ENCODE measurements at places on chromosomes 5 and 9. TPM values are rescaled to one million over a fixed set of nuclear protein-coding genes. Genes with fewer than 3 reads are reported as not detected.

DNA sequence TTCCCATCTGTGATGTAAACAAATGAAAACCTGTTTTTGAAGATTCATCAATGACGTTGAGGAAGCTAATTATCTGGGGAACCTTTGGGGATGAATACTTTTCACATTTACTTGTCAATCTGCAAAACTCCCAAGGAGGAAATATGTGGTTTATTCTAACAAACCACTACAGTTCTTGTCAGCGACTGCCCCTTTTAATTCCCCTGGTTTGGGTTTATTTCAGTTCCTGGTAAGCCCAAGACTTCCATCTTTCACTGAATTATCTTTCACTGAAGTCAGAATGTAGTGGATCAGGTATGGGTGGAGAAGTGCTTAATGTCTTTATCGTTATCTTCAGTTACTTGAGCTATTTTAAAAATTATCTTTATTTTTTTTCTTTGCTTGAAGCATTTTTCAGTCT is 40.2 kb downstream of the TLR4 start:
- peaks cover 49% of the 10 kb centered on the region for H3K27me3 ChIP-seq
- no peak for ATAC-seq
- no peak overlapping the region for H3K27ac ChIP-seq
- H3K4me3 ChIP-seq, result no peak overlapping the region
- no peaks in the 10 kb centered on the region for H3K4me1 ChIP-seq
- no peaks in the 10 kb centered on the region for H3K36me3 ChIP-seq

- H3K27ac ChIP-seq, result peak overlapping the region; percentile 98
- peak; percentile 69 for ATAC-seq
- H3K36me3 ChIP-seq, result no peaks in the 10 kb centered on the region
- peaks cover 30% of the 10 kb centered on the region for H3K4me1 ChIP-seq
These were observed 14.4 kb downstream of the FAM169A start for GRCh38 chr5:74851684-74852353.

- no peaks in the 10 kb centered on the region for H3K27me3 ChIP-seq
- H3K4me1 ChIP-seq, result no peaks in the 10 kb centered on the region
- ATAC-seq, result no peak
- peaks cover 77% of the 10 kb centered on the region for H3K36me3 ChIP-seq
- no peak overlapping the region for H3K4me3 ChIP-seq
These were observed 40.6 kb downstream of the USP20 start for GRCh38 chr9:129875687-129876395.

- no peaks in the 10 kb centered on the region for H3K36me3 ChIP-seq
- H3K4me1 ChIP-seq, result no peaks in the 10 kb centered on the region
- ATAC-seq, result peak; percentile 58
- H3K27ac ChIP-seq, result no peak overlapping the region
- H3K27me3 ChIP-seq, result peaks cover 15% of the 10 kb centered on the region
These were observed 286.9 kb upstream of the CD180 start for GRCh38 chr5:67483453-67484030.

DNA sequence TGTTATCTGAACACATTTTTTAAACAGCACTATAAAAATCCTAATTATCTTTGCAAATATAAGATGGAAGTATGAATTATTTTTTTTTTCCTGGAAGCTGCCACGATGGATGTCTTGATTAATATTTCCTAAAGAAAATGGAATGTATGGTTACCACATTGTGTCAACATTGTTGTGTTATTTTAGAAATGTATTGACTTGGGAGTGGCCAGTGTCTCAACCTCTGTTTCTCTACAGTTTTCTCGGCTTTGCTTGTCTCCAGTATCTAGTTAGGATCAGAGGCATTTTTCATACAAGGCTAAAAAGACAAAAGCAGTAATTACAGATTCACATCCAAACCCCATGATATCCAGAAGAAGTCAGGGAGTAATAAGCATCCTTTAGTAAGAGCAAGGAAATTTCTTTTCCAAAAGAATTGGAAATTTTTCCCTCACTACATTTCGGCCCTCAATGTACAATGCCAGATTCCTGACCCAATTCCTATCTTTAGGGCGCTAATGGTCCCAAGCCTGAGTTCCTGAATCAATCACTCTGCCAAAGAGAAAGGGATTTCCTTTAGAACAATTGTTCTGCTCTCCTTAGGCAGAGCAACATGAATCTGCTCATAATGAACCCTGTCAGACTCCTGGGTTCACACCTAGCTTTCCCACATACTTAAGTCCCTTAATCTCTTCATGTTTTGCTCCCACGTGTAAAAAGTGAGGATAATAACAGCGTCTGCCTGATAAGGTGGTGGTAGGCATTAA is 111.7 kb downstream of the EDIL3 start:
- no peaks in the 10 kb centered on the region for H3K4me1 ChIP-seq
- no peak for ATAC-seq
- H3K27ac ChIP-seq, result no peak overlapping the region
- H3K36me3 ChIP-seq, result no peaks in the 10 kb centered on the region

DNA sequence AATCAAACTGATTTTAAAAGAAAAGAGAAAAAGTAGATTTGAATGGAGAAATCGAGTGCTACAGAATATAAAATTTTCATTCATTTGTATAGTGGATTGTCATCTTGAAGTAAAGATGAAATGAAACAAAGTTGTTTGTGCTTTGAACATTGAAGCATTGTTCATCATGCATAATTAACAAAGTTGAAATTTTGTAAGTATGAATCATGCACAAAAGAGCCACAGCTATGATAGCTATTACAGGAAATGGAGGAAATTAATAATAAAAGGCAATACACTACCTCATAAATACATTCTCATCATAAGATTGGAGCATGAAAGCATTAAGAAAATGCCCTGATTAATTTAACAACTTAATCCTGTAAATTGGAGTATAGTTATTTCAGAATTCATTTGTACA is 153.4 kb upstream of the TLX3 start:
- peaks cover 4% of the 10 kb centered on the region for H3K27me3 ChIP-seq
- H3K4me3 ChIP-seq, result no peak overlapping the region
- no peak for ATAC-seq
- H3K27ac ChIP-seq, result no peak overlapping the region
- H3K4me1 ChIP-seq, result no peaks in the 10 kb centered on the region

TMEFF1 gene
- total RNA-seq, result 0.37 TPM

GKAP1 gene
- 3.3 TPM for total RNA-seq

- H3K4me3 ChIP-seq, result no peak overlapping the region
- peaks cover 19% of the 10 kb centered on the region for H3K36me3 ChIP-seq
- no peak overlapping the region for H3K27ac ChIP-seq
- peaks cover 13% of the 10 kb centered on the region for H3K4me1 ChIP-seq
- ATAC-seq, result no peak
- peaks cover 50% of the 10 kb centered on the region for H3K27me3 ChIP-seq
These were observed 2.0 kb downstream of the LHX2 start for GRCh38 chr9:124013309-124014210.

All from activated T-helper 17 cell treated with anti-CD3 and anti-CD28 coated beads, Interleukin-2, amount 50 U/mL, for 72 hours (primary cell).